Bronchial epithelial cell (primary cell): ENCODE measurements at places on chromosomes 1 and 21.
A peak's percentile ranks its signal among the peaks of the same experiment; 100 is the strongest.

DNA sequence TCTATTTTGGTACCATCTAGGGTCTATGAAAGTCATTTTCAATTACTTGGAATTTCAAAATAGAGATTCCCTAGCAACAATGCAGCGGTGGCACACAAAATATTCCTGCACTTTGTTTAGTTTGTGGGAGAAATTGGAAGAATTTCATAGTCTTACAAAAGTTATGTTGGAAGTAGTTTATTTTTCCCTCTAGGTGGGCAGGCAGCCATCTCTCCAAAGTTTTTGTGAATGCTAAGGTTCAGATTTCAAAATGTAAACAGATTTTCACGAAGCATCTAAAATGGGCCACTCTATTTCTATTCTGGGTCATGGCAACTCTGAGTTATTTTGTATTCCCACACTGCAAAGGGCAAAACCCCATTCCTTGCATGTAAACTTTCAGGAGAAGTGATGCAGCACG, 8.0 kb downstream of the SMCP start:
- DNase-seq = no peak

- no peak for DNase-seq
These were observed 333.9 kb upstream of the ADAMTS5 start for GRCh38 chr21:27300770-27301169.

- no peak for DNase-seq
These were observed 134.3 kb upstream of the ZBTB40 start for GRCh38 chr1:22317231-22317919.

DNA sequence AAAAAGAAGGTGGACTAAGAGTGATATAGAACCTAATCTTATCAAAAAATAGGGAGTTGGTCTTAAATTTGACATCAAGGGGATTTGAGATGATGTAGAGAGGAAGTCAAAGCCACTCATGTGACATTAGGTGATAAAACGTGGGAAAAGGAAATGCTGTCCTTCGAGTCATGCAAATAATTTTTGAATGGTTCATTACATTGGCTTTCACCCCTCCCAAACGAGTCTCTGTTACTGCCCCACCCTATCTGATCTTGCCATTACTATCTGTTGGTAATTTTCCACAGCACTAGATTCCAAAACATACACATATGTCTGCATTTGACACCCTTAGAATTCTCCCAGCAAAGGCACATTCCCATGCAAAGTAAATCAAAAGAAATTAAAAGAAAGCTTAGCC, 531.1 kb upstream of the ADAMTS5 start:
- DNase-seq = peak; percentile 31

DNA sequence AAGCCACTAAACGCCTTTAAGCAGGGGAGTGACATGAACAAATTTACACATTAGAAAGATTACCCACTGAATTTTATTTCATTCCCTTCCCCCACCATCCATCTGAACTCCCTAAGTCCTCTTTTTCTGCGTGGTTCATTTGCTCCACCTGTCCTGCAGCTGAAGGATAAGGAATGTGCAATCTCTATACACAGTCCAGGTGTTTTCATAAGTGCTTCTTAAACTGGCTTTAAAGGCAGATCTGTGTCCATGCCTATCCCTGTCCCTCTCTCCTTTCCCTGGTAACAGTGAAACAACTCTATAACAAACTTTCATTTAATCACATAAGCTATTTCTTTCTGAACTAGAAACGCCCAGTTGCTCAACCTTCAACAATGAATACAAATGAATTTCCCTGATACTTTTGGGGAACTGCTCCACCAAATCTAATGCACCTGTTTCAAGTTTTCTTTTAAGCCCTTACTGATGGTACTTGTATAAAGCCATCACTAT, 8.4 kb downstream of the GSTM3 start:
- DNase-seq = no peak

DNA sequence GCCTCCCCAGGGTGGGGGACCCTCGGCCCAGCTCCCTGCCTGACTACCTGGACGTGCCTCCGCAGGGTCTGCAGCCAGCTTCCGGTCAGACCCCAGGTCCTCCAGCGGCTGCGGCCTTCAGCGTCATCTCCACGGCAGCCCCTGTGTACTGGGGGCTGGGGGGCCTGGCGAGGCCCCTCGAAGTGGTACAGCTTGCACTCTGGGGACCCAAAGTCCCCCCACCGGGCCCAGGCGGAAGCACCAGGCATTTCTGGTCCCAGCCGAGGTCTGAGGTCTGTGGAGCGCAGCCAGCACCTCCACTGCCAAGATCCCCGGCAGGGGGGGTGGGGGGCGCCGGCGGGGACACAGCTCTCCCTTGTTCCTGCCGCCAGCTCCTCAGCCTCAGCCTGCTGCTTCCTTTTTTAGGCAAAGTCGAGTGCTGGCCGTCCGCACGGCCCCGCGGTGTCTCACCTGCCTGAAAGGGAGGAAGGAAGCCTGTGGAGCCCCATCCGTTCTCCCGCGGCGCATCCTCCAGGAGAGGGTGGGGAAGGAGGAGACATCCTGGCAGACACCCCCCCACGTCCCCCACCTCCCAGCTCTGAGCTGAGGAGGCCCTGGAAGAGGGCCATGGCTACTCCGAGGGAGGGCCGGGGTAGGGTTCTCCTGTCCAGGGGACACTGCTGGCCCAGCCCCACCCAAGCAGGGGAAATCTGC, 1.2 kb upstream of the VWA1 start:
- DNase-seq = no peak

GRCh38 chr1:154595621-154596020, 12.4 kb downstream of the ADAR start:
- DNase-seq = peak; percentile 82

DNA sequence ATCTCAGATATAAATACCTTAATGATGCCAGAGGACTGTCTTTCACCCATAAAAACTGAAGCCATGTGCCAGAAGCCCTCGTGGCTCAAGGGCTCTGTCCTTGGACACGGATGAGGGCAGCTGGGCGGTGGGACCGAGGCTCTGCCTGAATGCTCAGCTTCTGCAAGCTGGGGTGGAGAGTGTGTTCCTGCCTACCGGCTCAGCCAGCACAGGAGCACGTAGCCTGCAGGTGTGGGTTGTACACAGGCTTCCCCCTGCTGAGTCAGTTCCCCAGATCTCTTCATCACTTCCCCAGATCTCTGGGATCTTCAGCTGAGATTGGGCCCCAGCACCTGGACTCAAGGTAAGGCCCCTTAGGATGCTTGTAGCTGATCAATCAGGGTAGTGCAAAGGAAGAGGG, 15.4 kb downstream of the KCNJ15 start:
- DNase-seq = peak; percentile 75

DNA sequence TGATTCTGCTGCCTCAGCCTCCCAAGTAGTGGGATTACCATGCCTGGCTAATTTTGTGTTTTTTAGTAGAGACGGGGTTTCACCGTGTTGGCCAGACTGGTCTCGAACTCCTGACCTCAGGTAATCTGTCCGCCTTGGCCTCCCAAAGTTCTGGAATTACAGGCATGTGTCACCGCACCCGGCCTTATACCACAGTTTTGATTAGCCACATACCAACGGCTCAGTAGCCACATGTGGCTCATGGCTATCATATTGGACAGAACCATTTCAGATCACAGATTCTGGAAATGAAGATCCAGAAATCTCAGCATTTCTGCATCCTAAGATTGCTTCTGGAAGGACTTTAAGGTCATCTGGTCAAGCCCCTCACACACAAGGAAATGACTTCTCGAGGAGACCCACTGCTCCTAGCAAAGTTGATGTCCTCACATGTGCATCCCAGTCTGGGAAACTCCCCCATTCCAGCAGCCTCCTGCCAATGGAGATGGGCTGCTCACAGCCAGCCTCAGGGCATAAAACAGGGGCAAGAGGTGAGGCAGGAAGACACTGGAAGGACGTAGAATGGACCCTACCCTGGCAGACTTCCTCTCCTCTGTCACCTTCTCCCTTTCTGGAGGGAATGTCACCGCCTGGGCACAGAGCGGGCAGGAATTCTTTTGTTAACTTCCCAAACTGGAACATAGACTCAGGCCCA, 17.5 kb upstream of the CITED4 start:
- DNase-seq = no peak

- peak; percentile 79 for DNase-seq
These were observed at the start of gene PHGDH for GRCh38 chr1:119711804-119712341. Gene PHGDH (plus strand): TSS chr1:119711934. CDS start chr1:119712023, 89 bp downstream.

DNA sequence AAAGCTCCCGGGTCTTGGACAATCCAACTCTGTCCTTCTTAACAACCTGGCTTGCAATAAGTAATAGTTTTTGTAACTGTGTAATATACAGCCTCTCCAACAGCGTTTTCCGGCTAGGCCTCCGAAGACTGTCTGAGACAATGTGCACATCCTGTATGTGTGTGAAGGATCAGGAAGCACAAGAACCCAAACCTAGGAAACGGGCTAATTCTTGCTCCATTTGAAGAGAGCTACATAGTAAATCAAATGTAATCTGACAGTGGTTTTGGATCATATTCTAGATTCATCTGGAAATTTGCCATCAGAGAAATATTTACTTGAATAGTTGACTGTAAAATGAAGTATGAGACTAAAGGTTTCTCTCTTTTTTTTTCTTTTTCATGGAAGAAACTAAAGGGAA, 1.2 kb downstream of the GPR52 start:
- DNase-seq = no peak

GRCh38 chr1:152907686-152908601, at the start of gene IVL:
Gene IVL (plus strand): TSS chr1:152908546. CDS start chr1:152909798, 1,252 bp downstream.
- peak; percentile 92 for DNase-seq

- no peak for DNase-seq
These were observed 97.5 kb downstream of the SMYD2 start for GRCh38 chr1:214378492-214378891.

DNA sequence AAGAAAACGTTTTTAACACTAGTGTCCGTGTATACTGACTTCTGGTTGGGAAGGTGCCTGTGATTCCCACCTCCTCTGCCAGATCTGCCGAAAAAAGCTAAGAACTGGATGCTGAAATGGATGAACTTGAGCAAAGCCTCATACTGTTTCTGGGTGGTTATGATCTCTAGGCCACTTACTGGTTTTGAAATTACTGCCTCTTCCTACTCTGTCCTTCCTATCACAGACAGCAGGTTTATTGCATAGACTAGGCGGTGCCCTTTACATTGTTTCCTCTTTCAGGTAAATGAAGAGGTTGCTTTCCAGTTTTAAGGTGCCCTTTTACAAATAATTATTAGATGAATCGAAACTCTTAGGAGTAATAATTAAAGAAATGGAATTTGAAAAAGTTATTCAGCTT, 27.5 kb downstream of the PEX14 start:
- no peak for DNase-seq
